ENCODE measurements at places on chromosomes 1 and 21.

GRCh38 chr1:235079443-235080296, 49.0 kb downstream of the TOMM20 start:
- DNase-seq: no peak

GRCh38 chr1:226675715-226676357, 63.2 kb downstream of the ITPKB start:
- DNase-seq: no peak

DNA sequence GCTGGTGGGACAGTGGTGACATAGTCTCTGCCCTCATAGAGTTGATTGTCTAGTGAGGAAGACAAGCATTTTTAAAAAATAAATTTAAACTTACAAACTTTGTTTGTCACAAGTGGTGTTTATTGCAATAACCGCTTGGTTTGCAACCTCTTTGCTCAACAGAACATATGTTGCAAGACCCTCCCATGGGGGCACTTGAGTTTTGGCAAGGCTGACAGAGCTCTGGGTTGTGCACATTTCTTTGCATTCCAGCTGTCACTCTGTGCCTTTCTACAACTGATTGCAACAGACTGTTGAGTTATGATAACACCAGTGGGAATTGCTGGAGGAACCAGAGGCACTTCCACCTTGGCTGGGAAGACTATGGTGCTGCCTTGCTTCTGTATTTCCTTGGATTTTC, 58.4 kb downstream of the LAMC2 start:
- no peak for DNase-seq

- no peak for DNase-seq
Measured at GRCh38 chr1:30635391-30635975, 87.9 kb downstream of the MATN1 start.

GRCh38 chr1:86434059-86434458, 10.1 kb downstream of the CLCA2 start:
- DNase-seq: no peak

- no peak for DNase-seq
Measured at GRCh38 chr1:40848530-40849189, 13.5 kb downstream of the CITED4 start.

DNA sequence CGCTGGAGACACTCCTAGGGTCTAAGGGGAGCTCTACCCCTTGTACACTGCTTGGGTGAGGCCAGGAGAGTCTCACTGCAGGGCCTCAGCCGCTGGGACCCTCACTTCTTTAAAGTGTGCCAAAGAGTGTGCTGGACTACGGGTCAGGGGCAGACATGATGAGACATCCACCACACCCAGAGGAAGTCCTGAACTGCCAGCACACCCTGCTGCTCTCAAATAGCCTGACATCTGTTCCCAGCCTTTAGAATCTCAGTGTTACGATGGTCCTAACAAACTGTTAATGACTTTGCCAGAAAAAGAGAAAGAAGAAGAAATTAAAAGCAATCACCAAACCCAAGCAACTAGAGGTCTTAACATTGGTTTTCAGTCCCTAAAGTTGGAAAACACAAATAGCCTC, 49.0 kb downstream of the MRPL37 start:
- DNase-seq: no peak

DNA sequence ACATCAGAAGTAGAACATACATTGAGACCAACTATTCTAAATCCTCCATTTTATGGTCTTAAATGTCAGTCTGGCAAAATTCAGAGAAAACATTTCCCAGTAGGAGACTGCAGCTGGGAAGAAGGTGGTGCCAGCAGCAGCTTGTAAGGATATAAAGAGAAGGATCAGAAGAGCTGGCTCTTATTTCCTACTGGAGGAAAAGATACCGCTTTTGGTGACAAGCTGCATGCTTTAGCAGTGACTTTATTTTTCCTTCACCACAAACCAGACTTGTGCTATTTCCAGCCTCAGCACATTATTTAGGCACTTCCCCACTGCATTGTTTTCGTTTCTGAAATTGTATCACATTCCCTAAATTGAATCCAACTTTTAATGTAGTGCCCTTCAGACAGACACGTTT, 28.4 kb downstream of the RNF11 start:
- no peak for DNase-seq

DNA sequence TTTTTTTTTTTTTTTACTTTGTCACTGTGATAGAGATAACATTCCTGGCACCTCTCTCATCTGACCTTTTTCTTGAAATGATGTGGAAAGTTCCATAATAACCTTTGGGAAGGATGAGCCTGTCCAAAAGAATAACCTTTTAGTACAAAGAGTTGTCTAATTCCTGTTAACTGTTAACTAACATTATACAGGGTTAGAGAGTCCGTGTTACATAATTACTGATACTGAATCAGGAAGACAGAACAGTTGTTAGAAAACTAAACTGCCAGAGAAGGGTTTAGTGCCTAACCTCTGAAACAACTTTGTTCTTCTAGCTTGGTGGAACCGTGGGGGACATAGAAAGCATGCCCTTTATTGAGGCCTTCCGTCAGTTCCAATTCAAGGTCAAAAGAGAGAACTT, 8.8 kb downstream of the CTPS1 start:
- no peak for DNase-seq

DNA sequence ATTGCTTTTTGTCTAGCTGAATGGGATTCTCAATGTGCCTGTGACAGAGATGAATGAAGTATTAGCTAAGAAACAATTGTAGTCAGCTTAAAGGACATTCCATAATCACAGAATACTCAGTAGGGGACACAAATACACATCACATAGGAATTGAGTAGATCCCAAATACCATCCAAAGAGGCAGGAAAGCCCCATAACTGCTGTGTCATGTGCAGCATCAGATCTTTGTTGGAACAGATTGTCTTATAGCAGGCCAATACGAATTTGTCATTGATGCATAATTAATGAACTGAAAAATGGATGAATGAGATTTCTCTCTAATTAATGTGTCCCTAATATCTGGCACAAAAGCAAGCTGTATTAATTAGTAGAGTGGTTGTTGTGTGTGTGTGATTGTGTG, 82.3 kb upstream of the S1PR1 start:
- no peak for DNase-seq

DNA sequence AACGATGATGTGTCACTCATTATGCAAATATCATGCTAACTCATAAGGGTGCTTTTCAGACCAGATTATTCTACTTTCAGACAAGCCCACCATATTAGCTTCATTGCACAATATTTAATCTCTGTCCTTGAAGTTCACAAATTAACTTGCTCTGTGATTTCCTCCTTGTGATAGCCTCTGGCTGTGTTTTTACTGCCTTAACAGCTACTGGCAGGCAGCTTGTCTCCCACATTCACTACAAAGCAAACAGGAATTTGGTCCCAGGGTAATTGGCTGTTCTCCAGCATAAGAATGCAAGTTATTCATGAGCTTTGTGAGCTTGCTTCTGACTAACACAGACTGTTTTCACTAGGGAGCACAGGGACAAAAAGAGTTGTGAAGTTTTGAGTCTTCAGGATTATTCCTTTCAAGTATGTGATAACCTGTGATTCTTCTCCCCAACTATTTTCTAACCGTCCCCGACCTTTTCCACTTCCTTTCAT, 87.9 kb upstream of the HMCN1 start:
- peak; percentile 57 for DNase-seq

GRCh38 chr1:153623101-153623500, 4.2 kb downstream of the S100A13 start:
- DNase-seq: no peak

DNA sequence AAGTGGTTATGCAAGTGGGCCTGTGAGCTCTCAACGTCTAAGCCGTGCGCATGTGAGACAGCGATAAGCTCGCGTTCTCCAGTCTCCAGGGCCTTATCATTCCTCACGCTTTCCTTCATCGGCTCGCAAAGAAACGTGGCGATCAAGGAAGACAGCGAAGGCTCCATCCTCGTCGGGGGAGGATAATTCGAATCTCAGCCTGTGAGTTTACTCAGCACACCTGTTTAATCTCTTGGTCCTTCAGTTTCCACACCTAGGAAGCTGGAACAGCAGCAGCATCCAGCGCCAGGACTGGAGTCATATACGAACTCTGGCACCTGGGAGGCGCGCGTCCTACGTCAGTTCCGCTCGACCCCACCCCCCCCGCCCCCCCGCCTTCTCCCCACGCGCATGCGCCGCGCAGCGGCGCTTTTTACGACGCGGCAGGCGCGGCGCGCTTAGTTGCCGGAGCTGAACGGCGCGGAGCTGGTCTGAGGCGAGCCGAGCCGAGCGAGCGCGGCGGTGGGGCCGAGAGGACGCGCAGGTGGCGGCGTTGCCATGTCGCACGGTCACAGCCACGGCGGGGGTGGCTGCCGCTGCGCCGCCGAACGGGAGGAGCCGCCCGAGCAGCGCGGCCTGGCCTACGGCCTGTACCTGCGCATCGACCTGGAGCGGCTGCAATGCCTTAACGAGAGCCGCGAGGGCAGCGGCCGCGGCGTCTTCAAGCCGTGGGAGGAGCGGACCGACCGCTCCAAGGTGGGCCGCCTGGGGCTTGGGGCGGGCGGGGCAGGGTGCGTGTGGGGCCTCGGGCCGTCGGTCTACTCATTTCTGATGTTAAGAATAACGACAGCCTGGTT, at the start of gene PITHD1:
TSS of gene PITHD1 (plus strand) at position 440 of the 836 bp plus-strand sequence. CDS start at position 538, 98 bp downstream.
- DNase-seq: peak; percentile 66

DNA sequence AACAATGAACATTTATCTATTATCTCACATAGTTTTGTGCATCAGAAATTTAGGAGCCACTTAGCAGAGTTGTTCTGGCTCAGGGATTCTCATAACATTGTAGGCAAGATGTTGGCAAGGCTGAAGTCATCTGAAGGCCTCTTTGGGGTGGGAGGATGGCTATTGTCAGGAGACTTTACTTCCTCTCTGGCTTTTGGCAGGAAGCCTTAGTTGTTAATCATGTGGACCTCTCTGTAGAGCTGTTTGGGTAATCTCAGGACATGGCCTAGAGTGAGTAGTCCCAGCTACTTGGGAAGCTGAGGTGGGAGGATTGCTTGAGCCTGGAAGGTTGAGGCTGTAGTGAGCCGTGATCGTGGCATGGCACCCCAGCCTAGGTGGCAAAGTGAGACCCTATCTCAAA, 40.2 kb downstream of the RASAL2 start:
- DNase-seq: no peak

DNA sequence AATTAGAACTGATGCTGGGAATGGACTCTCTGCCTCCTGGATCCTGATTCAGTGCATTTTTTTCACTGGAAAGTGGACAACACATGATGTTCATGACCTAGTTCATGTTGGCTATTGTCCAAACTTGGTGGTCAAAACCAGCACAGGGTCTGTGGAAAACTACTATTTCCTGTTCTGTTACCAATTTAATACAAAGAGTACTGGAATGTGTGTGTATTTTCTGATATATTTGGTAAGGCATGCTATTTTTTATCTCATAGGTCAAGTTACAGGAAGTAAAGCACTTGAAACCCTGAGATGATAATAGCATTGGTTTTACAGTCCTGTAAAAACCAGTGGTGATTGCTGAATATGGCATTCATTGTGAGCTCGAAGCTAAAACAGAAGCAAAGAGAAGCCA, 89.9 kb downstream of the SGIP1 start:
- DNase-seq: no peak

- DNase-seq: no peak
Measured at GRCh38 chr1:12143631-12144155, 23.1 kb upstream of the TNFRSF1B start.

DNA sequence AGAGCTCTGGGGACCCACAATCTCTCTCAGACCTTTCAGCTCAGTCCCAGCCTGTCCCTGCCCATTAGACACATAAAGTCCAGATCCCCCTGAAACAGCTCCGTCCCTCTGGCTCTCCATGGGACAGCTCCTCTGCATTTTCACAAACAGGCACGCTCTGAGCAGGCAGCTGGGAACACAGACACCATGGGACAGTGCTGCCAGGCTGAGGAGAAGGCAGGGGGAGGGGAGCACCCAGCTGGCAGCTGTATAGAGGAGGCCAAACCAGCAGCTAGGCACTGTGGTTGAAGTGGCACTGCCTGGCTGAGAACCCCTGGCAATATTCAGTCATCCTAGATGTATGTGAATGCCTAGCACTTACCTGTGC, 2.0 kb downstream of the TMEM63A start:
- no peak for DNase-seq

GRCh38 chr1:171405391-171405714, 80.0 kb upstream of the PRRC2C start:
- no peak for DNase-seq

DNA sequence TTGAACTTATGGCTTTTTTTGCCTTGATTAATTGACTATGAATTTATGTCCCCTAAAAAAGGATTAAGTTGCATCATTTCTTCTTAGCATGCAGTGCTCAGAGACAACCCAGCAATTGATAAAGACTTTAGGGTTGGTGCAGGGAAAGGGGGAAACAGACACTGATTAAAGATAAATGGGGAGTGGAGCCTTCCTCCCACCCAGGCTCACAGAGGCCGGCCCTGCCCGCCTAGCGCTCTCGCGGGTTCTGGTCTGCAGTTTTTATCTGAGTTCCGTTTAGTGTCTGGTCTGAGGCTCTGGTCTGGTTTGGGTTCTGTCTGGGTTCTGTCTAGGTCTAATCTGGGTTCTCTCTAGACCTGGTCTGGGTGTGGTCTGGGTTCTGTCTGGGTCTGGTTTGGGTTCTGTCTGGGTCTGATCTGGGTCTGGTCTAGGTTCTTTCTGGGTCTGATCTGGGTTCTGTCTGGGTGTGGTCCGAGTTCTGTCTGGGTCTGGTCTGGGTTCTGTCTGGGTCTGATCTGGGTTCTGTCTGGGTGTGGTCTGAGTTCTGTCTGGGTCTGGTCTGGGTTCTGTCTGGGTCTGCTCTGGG, 48.1 kb downstream of the ABCG1 start:
- no peak for DNase-seq

DNA sequence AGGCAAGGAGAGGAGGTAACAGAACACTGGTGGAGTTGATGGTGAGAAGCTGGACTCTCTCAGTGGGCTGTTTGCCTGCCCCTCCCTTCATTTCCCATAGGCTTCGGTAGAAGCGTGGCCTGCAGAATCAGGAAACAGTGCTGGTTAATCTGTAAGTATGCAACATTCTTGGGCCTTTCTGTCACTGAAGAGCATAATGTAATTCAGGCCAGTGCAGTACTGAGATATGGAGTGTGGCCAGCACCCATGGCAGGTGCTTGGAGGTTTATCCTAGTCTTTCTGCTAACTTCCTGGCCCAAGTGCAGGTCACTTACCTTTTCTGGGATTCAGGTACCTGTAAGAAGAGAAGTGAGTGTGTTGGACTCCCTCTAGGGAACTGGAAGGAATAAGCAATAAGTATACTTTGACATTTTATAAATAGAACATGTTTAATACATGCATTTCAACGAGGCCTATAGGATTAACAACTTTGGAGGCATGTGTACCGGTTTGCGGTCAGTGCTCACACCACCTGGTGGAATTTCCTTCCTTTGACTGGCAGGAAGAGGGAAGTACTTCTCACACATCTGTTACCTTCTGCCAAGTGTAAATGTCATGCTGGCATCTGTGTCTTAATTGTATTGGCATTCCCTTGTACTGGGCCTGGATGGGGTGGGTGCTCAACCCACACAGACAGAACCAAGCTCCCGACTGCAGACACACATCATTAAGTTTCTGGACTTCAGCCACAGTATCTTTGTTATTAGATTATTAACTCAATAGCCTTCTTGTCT, 105.5 kb downstream of the KIF26B start:
- no peak for DNase-seq

GRCh38 chr21:45468971-45469272, 64.0 kb downstream of the COL18A1 start:
- no peak for DNase-seq

- DNase-seq: no peak
Measured at GRCh38 chr1:78369546-78369945, 121.2 kb upstream of the PTGFR start.

- no peak for DNase-seq
Measured at GRCh38 chr1:206551296-206551985, 44.1 kb downstream of the RASSF5 start.

- DNase-seq: no peak
Measured at GRCh38 chr1:89545264-89546038, 20.8 kb downstream of the LRRC8B start.

Data from SHP77 treated with DMSO at 0.1 percent for 48 hours (cell line).